ENCODE measurements at places on chromosomes 7 and 10.

- no peak for DNase-seq
Measured at GRCh38 chr7:158748335-158748734, 43.7 kb upstream of the NCAPG2 start.

GRCh38 chr7:158289761-158290523, 297.7 kb downstream of the PTPRN2 start:
- peak; percentile 48 for DNase-seq

- no peak for DNase-seq
Measured at GRCh38 chr7:94923412-94923811, 16.0 kb downstream of the PPP1R9A start.

DNA sequence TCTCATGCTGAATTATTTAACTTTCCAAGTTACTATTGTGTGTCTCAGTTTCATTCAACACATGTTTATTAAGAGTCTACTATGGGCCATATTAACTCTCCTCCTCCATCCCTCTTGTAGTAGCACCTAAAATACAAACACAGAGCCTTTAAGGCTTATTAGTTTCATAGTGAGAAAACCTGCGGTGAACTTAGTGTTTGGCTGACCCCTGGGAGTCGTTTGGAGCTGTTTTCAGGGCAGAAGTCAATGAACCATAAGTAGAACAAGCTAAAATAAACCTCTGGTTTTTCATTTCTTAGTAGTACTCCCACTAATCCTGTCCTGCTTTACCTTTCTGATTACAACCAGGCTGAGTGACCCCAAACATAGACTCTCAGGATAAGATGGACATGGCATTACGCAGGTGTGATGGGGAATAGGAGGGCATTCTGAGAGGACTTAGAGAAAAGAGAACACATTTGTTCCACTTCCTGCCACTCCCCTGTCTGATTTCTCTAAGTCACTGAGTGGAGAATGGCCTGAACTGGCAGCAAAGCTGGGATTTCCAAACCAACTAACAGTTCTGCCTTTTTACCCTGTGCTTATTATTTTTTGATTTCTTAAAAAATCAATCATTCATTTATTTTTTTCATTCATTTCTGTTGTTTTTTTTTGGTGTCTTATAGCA, 74.5 kb downstream of the LRMDA start:
- no peak for DNase-seq

- DNase-seq = no peak
Measured at GRCh38 chr10:46536781-46537180, 19.7 kb downstream of the GPRIN2 start.

DNA sequence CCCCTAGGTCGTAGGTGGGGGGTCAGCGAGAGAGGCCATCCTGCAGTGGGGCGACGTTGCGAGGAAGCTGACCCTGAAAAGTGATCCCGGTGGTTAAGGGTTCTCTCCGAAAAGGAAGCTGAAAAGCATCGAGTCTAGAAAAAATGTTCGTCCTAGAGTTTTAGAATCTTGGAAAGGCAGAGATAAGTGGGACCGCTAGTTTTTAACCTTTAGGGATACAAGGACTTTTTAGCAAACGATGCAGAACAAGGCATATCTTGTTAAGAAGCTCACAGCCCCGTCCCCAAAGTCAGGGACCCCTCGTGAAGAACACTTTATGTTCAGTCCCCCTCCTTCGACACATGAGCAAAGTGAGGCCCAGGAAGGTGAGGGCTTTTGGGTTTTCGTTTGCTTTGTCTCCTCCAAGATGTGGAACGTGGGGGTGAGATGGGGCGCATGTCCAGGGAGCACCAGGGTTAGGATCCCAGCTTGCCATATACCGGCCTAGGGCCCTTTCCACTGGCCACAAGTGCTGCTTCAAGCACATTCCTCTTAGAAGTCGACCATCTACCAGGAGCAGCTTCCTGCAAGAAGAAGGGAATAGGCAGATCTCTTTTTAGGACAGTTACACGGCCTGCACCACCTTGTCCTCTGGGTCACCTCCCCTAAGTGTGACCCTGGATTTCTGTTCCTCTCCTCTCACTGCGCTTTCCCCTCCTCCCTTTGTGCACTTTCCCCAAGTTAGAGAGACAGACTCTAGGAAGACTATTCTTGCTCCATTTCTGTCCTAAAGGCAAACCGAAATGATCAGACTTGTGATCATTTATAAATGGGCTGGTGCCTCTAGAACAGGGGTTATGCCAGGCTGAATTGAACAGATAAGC, 969 bp downstream of the SLC35G1 start:
- peak; percentile 68 for DNase-seq

GRCh38 chr7:155785536-155785935, 26.7 kb downstream of the SHH start:
- DNase-seq = peak; percentile 79

DNA sequence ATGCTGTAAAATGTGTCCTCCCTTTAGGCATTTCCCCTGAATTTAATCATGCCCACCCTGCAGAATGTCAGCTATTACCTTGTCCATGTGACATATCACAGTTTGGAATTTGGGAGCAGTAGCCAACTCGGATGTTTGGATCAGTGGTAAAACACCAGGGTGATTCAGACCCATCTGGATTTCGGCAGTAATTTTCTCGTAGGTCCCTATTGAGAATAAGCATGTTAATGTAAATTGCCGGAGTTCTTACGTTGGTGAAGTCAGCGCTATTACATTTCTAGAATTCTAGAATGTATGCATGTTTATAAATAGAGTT, 44.1 kb downstream of the HGF start:
- DNase-seq = peak; percentile 86

- DNase-seq = no peak
Measured at GRCh38 chr7:87853237-87853864, 22.8 kb downstream of the SLC25A40 start.

DNA sequence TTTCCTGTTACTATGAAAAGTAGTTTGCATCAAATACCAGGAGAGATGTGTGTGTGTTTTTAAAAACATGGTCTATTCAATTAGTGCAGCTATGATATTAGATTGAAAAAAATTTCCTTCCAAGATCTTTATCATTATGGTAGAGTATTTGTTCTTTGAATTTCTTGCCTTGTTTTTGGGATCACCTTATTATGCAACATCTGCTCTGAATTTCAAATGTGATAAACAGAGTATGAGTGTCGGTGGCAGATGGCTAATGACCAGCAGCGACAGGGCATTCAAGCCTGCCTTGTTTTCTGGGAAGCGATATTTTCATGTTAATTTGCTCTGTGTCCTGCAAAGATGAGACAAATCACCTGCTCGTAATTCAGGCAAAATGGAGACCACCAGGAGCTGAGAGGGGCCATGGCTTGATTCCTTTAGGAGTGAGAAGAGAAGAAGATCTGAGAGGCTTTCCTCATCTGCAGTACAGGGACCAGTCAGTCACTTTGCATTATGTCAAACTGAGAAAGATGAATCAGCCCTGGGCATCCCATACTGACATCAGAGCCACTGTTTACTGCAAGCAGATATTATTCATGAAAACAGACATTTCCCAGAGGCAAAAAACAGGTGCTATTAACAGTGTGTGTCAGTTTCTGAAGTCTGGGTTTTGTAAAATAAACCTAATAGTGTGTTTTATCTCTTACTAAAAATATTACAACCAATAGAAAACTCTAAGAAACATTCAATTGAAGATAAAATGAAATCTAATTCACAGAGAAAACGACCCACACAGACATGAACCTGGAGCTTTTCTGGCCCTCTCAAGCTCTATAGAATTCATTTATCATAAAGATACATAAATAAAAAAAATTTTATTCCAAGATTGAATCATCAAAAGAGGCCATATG, 67.6 kb downstream of the CDK6 start:
- no peak for DNase-seq

DNA sequence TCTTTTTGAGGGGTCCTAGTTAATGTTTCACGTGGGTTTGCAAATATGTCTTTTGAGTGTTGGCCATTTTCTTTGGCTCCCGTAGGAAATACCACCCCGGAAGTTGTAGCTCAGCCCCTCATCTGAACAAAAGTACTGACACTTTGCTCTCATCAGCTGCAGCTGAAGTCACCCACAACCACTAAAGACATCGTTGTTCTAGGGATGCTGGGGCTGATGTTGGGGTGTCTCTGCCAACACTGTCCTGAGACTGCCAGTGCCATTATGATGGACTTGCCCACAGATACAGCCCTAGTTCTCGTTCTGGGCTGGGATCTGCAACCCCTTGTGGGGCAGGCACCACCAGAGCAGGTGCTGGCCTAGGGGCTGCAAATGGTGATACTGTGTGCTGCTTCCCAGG, 82.6 kb upstream of the ARHGAP21 start:
- DNase-seq = no peak

GRCh38 chr7:100719523-100720278, 567 bp upstream of the EPO start:
- peak; percentile 85 for DNase-seq

DNA sequence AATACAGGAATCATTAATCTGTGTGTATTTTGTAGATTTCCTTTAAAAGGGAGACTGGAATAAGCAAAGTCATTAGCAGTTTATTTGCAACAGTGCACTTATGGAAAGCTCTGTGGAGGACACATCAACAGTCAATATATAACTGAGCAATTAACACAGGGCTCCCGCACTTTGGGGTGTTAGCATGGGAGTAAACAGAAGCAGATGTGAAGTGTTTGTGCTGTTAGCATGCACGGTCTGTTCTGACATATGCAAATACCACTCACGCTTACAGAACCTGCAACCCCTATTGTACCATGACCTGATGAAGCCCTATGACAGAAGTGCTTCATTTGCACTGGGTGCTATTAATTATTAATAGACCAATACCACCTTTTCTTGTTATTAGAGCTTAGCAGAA, 118.9 kb downstream of the PPP1R3A start:
- DNase-seq = no peak

GRCh38 chr7:128892521-128893250, 17.8 kb downstream of the KCP start:
- DNase-seq = peak; percentile 73

DNA sequence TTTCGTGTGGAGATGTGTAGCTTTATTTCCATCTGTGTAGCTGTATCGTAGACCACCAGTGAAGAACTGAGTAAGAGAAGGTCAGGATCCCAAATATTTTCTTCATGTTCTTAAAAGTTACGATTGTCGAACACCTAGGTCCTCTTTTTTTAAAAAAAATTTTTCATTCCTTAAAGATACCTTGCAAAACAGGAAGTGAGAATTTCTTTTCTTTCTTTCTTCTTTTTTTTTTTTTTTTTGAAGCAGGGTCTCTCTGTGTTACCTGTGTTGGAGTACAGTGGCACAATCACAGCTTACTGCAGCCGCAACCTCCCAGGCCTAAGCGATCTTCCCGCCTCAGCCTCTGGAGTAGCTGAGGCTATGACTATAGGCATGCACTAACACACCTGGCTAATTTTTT, 60.8 kb downstream of the PHTF2 start:
- DNase-seq = no peak

- DNase-seq = no peak
Measured at GRCh38 chr10:51821045-51821444, 121.7 kb upstream of the CSTF2T start.

DNA sequence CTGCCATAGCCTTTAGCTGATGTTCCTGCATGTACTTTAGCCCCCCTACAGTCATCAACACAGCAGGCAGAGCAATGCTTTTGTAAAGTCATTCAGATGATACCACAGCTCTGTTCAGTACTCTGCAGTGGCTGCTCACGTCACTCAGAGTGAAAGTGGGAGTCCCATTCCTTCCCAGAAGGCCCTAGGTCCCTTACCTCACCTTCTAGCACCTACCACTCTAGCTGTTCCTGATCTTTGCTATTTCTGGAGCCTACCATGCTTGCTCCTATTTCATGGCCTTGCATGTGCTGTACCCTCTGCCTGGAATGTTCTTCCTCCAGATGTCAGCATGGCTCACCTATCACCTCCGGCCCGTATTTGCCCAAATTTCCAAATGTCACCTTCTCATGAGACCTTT, 94.4 kb upstream of the PRR15 start:
- DNase-seq = no peak

GRCh38 chr7:117062300-117062699, 109.0 kb downstream of the ST7 start:
- DNase-seq = peak; percentile 26

DNA sequence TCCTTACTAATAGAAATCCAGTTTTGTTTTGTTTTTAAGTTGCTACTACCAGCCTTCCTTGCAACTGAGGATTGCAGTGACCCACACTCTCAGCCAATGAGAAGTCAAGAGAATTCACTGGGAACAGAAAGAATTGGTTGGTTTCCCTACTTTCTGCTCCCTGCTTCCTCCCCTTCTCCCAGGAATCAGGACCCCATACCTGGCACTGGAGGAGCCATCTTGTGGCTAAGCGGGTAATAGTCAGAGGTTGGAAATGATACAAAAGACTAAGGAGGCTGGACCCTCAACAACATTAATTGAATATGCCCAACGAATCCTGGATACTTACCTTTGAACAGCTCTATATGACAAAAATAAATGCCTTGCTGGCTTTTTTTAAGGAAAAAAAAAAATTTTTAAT, 6.3 kb downstream of the TMEM176A start:
- no peak for DNase-seq

GRCh38 chr7:118311121-118311836, 86.8 kb downstream of the ANKRD7 start:
- no peak for DNase-seq

GRCh38 chr10:15748126-15748525, 28.4 kb upstream of the ITGA8 start:
- DNase-seq = no peak

DNA sequence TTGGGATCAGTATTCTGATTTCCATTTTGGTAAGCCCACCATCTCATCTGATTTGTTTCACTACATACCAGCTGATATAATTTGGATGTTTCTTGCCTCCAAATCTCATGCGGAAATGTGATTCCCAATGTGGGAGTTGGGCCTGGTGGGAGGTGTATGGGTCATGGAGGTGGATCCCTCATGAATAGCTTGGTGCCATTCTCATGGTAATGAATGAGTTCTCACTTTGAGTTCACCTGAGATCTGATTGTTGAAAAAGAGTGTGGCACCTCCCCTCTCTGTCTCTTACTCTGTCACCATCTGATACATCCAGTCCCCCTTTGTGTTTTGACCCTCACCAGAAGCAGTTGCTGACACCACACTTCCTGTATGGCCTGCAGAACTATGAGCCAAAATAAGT, 347.3 kb downstream of the ARL4A start:
- no peak for DNase-seq

DNA sequence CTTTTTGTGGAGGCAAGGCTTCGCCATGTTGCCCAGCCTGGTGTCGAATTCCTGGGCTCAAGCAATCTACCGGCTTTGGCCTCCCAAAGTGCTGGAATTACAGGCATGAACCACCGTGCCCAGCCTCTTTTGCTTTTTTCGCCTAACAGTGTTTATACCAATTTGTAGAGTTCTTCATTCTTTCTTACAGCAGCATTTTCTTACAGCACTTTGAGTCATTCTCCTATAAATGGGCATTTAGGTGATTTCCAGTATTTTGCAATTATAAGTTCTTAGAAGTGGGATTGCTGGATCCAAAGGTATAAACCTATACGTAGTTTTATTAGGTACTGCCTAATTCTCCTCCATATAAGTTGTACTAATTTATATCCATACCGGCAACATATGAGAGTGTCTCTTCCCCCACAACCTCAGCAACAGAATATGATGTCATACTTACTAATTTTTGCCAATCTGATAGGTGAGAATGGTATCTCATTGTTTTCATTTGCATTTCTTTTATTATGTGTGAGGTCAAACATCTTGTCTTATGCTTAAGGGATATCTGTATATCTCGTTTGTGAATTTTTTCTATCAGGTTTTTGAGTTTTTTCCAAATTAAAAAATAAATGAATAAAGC, 39.1 kb downstream of the SUFU start:
- no peak for DNase-seq
